ENCODE measurements at places on chromosomes 1 and 21.

DNA sequence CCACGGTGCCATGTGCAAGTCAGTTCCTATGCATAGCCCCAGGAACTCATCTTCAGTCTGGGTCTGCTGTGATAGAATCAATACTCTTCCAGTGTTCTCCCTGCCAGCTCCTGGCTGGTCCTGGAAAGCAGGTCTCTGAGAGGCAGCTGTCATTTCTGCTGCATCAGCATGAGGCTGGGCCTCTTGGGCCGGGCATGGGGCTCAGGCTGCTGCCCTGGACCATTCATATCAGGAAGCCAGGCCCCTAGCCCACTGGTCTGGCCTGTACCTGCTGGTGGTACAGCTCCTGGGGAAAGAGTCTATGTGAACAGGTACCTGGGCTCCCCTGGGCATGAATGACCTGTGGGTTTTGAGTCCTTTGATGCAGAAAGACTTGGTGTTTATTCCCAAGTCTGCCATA is 173.6 kb upstream of the CSF3R start:
- no peak for DNase-seq

GRCh38 chr1:63847308-63847910 is 73.6 kb downstream of the ROR1 start:
- DNase-seq = no peak

- no peak for DNase-seq
These were observed 323.1 kb downstream of the HHIPL2 start for GRCh38 chr1:222224636-222225315.

DNA sequence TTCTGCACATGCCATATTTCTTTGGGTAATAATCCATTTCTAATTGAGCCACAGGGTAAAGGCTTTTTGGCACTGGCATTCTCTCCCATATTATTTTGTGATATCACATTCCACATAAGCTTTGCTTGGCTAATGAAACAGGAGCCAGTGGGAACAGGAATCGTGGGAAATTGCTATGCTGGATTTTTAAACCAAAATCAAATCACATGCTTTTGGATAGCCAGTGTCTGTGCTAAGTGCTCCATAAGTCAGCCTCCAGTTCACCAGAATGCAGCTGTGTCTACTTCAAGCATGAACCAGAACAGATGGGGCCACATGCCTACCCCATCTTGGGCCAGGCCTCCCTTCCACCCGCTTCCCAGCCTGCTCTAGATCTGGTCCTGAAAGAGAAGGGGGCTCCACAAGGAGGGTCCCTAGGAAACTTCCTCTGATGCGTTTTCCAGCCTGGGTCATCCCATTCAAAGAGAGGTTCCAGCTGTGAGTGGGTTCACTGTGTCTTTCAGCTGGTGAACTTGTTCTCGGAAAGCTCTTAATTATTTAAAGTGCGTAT is 131.2 kb upstream of the COA6 start:
- no peak for DNase-seq

GRCh38 chr1:82466891-82467290 is 666.2 kb downstream of the ADGRL2 start:
- no peak for DNase-seq

Data from T-helper 22 cell (primary cell).